ENCODE measurements at places on chromosomes 3 and 15.

- DNase-seq: no peak
These were observed 41.8 kb downstream of the CEP63 start for GRCh38 chr3:134527538-134528186.

DNA sequence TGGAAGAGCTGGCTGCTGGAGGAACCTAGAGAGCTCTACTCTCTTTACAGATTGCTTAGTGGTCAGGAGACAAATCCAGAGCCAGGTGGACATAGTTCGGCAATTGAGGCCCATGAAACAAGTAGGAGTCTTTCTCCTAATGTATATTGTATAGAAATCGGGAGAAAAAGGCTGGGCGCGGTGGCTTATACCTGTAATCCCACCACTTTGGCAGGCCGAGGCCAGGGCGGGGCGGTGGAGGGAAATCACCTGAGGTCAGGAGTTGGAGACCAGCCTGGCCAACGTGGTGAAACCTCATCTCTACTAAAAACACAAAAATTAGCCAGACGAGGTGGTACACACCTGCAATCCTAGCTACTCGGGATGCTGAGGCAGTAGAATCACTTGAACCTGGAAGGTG lies 10.8 kb downstream of the RAD54L2 start:
- DNase-seq: no peak

GRCh38 chr15:78040653-78041244 lies 36.8 kb downstream of the TBC1D2B start:
- DNase-seq: no peak

DNA sequence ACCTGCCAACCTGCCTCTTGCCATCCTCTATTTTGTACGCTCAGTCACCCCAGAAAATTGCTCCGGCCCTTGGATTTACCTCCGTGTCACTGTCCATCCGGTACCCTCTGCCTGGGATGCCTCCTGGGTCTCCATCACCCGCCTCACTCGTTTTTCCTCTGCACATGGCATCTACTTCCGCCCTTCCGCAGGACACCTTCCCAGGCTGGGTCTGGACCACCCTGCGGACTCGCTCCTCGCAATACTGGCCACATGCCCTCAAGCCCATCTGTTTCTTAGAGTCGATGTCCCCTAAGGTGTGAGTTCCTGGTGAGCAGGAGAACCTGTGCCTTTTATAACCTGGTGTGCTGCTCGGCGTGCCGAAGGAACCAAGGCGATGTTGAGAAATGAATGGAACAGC lies 58.5 kb downstream of the APBA2 start:
- DNase-seq: no peak

DNA sequence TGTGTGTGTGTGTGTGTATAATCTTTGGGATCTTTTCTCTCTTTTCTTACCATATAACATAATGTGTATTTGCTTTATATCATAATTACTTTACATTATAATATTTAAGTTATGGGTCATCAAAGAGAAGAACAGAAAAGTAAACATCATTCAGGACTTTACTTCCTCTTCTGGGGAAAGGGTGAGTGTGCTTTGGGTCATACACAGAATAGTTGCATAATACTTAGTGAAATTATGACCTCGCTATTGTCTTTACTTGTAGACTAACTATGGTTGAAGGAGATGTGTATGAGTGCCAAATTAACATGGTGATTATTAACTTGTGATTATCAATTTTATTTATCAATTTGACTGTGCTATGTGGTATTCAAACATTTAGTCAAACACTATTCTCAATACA lies 1086.9 kb downstream of the DIPK2A start:
- DNase-seq: no peak

DNA sequence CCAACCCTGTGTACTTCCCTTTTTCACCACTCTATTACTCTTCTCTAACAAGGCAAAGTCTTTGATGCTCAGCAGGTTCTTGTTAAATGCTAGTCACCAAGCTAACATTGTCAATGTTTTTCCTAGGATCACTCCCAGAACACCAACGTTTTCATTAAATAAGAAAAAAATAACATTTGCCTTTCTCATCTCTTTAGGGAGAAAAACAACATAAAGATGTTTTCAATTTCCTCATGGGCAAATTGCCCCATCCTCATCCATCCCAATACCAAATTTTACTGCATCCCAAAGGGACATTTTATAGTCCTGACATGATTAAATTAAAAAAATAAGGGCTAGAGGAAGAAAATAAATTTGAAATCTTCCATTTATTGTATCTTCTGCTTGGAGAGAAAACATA lies 106.5 kb downstream of the SUCNR1 start:
- DNase-seq: no peak

- no peak for DNase-seq
These were observed 95.8 kb upstream of the CTDSPL start for GRCh38 chr3:37765591-37766488.

DNA sequence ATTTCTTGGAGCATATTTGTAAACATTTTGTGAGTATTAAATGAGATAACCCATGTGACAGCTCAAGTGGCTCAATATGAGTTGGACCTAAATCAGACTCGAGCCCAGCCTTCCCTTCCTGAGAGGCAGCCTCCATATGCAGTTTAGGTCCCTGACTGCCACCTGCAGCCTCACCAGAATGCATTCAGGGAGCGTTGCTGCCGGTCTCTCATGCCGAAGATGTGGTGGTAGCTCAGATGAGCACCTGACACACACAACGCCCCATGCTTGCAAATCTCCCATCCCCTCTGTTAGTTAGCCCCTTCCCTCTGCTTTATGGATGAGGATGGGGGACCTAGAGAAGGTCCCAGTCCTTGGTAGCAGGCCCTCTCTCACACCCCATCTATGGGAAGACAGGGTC lies 9.2 kb downstream of the ST6GAL1 start:
- no peak for DNase-seq

DNA sequence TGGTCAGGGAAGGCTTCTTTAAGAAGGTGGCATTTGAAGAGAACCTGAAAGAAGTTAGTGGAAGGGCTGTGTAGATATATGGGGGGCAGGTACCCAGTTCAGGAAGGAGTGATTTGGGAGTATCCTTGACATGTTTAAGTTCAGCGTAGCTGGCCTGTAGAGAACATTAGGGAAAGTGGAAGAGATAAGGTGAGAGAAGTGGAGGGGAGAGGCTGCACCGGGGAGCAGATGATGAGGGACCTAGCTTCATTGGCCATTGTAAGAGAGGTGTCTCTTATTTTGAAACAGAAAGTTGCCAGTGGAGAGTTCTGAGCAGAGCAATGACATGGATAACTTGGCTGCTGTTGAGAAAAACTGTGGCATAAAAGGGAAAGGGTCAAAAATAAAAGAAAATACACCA lies 44.6 kb upstream of the MME start:
- DNase-seq: no peak

- no peak for DNase-seq
These were observed 29.3 kb upstream of the INSYN1 start for GRCh38 chr15:73782344-73782959.

DNA sequence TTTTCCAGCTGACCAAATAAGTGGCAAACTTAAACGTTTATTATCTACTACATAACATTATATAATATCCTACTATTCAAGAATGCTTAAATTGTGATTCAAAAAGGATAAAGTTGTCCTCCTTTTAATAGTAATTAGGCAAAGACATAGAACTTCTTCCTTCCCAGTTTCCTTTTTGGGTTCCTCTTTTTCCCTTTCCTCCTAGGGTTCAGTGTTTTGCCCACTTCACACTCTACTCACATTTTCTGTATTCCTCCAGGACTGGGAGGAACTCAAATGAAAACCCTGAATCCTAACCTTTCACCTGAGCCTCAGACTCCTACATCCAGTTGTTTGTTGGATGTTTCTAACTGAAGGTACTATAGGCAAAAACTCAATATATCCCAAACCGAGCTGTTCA lies 132.5 kb downstream of the PEAK1 start:
- no peak for DNase-seq

DNA sequence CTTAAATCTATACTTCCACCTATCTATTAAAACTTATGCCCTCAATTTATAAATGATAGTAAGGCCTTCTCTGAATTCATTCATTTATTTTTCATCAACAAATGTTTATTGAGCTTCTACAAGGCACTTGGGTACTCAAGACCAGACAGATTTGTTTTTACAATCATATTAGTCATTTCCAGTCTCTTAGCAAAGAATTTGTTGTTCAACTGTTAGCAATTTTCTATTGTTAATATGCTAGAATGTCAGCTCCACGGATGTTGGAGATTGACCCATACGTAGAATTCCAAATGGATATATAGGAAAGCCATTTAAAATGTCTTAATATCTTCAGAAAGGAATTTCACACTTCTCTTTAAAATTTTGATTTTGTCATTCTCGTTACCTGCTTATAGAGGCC lies 36.7 kb downstream of the ZBTB38 start:
- no peak for DNase-seq

DNA sequence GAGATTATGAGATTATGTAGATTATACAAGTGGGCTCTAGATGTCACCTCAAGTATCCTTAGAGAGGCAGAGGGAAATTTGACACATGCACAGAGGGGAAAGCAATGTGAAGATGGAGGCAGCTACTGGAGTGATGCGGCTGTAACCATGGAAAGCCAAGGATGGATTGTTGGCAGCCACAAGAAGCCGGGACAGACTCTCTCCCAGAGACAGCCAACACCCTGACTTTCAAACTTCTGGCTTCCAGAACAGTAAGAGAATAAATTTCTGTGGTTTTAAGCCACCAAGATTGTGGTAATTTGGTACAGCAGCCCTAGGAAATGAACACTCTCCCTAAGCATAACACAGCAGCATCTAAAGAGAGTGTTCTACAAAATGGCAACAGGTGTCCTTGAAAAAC lies 34.4 kb upstream of the PRICKLE2 start:
- DNase-seq: no peak
